ENCODE measurements at places on chromosomes 6 and 20. TPM values are rescaled to one million over a fixed set of nuclear protein-coding genes. Genes with fewer than 3 reads are reported as not detected.

The VNN1 gene
- total RNA-seq = not detected

DNA sequence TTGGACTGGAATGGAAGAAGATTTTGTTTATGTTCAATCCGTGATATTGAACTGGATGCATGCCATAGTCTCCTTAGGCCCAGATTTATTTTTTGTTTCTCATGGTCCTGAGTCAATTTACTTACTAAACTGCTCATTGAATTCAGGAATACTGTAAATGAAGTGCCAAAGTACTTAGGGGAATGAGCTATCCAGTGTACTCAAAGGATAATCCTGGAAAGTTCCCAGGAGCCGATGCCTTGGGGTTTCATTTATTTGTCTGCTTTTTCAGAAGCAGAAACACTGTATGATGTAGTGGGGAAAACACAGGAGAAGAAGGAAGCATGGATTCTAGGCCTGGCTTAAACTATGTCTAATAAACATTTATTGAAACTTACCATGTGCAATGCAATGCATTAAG lies 56.1 kb upstream of the THEMIS start:
- DNase-seq = no peak

The DCDC2 gene
- total RNA-seq = under 0.01 TPM

The SLC2A10 gene
- total RNA-seq = 47.4 TPM

DNA sequence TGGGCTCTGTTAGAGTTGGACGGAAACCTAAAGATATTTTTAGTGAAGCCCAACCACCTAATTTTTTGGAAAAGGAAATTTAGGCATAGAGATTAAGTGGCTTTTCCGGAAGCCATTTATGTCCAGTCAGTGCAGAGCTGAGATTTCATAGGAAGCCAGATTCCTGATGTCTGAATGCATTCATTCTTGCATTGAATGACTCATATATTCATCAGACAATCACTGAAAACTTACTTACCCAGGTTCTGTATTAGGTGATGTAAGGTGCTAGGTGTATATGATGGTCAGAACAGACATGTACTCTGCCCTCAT lies 4.1 kb downstream of the SH3BGRL2 start:
- no peak for DNase-seq

The FAM210B gene
- 89.6 TPM for total RNA-seq

DNA sequence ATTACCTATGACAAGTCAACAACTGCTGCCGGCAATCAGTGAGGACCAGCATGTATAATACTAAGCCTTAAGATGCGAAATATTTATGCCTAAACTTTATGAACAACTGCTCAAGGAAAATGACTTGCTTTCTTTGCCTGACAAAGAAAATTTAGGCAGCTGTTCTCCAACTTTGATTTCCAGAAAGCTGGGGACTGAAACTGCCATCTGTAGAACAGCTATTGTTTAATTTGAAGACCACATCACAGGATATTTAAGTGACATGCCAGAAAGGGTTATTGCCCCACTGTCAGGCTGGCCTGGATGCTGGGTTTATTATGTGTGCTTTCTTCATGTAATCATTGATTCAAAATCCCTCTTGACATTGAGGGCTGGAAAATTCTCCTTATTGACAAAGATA lies 153.9 kb upstream of the ENPP5 start:
- no peak for DNase-seq

DNA sequence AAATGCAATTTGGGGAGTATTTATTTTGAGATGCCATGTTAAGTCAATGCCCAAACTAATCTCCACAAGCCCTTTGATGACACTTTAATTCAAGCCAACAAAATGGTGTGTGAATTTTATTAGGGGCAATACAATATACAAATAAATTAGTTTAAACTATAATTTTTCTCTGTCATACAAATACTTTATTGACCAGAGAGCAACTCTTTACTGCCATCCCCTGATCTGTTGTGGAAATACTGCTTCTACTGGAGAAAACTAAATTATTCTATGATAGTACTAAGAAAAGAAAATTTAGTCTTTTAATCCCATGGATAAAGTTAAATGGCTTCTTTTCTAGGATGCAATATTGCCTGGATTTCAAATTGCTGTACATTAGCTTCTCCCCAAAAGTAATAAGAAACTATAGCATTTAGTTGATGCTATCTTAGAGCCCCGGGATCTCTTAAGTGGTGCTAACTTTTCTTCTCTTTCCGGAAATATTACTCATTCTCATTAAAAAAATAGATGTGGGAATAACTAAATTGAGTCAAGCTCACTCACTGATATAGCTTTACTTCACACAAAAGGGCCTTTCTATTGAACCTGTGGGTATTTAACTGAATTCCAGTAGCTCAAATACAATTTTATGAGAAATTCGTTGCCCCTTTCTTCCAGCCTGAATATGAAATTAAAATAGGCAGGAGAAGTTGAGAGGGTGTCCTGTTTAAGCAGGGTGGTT lies 49.2 kb downstream of the SMPDL3A start:
- DNase-seq = no peak

GRCh38 chr6:117264692-117265409 lies 507 bp upstream of the VGLL2 start:
- DNase-seq = peak; percentile 73

DNA sequence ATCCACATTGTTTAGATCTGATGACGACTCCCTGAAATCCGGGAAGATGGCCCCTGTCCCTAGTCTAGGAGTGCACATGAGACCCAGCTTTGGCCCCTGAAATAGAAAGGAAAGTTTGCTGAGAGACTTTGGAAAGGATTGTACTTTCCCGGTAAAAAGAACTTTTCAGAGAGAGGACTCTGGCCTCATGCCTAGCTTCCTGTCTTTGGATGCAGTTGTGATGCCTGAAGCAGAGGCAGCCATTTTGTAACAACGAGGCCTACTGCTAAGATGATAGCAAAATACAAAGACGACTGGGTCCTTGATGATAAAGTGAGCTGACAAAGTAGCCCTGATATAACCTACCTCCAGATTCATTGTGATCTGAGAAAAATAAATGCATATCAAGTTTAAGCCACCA lies 6.9 kb downstream of the CPNE5 start:
- no peak for DNase-seq

The GCM1 gene
- total RNA-seq = not detected

The NT5E gene
- 280 TPM for total RNA-seq

The OLIG3 gene
- total RNA-seq = not detected

The ZC3H12D gene
- total RNA-seq = under 0.01 TPM

The WDR46 gene
- total RNA-seq = 86.9 TPM

DNA sequence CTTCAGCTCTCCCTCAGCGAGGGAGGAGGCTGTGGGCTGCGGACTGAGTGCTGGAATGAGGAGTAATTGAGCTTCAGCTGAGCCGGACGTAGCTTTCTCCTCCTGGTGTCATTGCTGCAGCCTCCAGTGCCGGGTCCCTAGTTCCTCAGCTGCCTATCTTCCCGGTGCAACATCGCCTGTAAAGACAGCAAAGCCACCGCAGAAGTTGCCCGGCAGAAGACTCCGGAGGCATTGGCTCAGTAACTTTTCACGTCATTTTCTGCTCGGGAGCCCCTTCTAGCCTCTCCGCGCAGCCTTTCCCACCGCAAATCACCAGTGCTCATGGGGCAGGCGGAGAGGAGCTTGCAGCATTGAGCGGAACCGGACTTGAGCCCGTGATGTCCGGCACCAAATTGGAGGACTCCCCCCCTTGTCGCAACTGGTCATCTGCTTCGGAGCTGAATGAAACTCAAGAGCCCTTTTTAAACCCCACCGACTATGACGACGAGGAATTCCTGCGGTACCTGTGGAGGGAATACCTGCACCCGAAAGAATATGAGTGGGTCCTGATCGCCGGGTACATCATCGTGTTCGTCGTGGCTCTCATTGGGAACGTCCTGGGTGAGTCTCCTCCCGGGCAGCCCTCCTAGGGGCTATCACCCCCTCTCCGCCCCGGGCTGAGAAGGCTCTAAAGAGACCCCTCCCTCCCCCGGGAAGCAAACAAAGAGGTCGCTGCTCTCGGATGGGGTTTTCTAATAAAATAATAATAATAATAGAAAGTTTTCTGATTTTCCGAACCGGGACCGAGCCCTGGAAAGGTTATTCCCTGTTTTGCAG lies at the start of gene HCRTR2:
HCRTR2 (plus strand) TSS at position 305 of the 816 bp plus-strand sequence; CDS start at position 378, 73 bp downstream.
- DNase-seq = peak; percentile 52

- no peak for DNase-seq
Observed at GRCh38 chr20:55513954-55514353, 491.4 kb downstream of the CBLN4 start.

- no peak for DNase-seq
Observed at GRCh38 chr6:36643977-36644376, 34.5 kb upstream of the CDKN1A start.

The SLC22A23 gene
- 16.2 TPM for total RNA-seq

The TUBB2B gene
- total RNA-seq = 5.6 TPM

DNA sequence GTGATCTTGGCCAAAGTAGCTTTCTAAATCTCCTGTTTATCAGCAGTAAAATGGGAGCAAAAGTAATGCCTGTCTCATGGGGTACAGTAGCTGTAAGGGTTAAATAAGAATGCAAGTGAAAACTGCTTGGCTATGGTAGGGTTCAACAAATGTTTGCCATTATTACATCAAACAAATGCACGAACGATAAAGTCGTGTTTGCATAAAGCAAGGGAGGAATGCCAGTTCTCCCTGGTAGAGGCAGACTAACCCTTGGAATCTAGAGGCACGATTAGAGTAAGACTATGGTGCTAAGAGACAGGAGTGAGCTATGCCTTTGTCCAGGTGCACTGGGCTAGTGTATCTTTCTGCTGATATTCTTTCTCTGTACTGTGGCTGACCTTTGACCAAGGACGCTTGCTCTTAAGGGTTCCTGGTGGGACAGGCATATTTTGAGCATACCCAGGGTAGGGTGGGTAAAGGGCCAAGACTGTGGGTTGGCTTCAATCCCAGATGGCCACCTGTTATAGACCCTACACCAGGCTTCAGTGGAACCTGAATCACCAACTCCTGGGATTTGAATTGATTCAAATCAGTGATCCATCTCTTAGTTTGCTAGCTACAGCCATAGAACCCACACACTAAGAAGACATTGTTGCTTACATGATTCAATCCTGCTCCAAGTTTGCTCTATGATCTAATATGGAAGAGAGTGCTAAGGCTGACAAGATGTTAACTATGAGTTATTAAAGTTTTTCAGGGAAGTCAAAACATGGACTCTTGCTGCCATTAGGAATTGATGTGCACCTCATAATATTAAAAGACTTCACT lies 139.9 kb downstream of the CCDC170 start:
- no peak for DNase-seq

The IL17A gene
- not detected for total RNA-seq

The B3GAT2 gene
- total RNA-seq = under 0.01 TPM

GRCh38 chr6:3376064-3376463 lies 80.8 kb downstream of the SLC22A23 start:
- DNase-seq = no peak

GRCh38 chr6:33297956-33298772 lies 578 bp downstream of the RGL2 start:
- DNase-seq = peak; percentile 96

DNA sequence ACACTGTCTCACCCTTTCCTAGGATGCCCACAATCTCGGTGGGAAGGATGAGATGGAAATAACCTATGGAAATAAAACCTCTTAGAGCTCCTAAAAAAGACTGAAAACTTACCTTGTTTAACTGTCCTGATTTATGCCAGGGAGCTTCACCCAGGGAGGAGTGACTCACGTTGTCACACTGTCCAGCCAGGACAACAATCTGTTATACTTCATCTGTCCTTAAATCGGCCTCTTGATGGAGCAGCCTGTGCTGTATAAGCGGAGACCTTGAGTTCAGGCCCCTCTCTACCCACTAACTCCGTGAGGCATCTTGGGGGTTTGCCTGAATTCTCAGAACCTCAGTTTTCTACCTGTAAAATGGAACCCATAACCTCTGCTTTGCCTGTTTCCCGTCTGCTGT lies 9.2 kb upstream of the KIAA1755 start:
- no peak for DNase-seq

DNA sequence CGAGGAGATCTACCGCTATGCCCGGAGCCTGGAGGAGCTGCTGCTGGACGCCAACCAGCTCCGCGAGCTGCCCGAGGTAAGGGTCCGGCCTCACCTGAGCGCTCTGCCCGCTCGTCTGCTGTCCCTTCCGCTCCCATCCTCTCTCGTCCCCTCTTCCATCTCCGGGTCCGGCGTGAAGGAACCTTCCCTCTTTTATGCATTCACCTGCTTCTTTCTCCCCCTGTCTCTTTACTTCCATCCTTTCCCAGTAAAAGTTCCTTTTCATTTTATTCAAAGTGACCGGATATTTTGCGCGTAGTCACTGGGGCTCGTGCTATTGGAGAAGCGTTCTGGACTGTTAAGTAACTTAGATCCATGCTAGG lies 516 bp downstream of the LRRC1 start:
- DNase-seq = peak; percentile 73

- DNase-seq = no peak
Observed at GRCh38 chr20:56940466-56940865, 311.4 kb downstream of the TFAP2C start.

GRCh38 chr6:132320007-132320406 lies 81.3 kb downstream of the MOXD1 start:
- DNase-seq = no peak

The MLN gene
- total RNA-seq = not detected

GRCh38 chr20:49612127-49612738 lies 44.3 kb upstream of the PTGIS start:
- DNase-seq = no peak

- DNase-seq = peak; percentile 81
Observed at GRCh38 chr20:62760856-62761758, 35.2 kb upstream of the MRGBP start.

DNA sequence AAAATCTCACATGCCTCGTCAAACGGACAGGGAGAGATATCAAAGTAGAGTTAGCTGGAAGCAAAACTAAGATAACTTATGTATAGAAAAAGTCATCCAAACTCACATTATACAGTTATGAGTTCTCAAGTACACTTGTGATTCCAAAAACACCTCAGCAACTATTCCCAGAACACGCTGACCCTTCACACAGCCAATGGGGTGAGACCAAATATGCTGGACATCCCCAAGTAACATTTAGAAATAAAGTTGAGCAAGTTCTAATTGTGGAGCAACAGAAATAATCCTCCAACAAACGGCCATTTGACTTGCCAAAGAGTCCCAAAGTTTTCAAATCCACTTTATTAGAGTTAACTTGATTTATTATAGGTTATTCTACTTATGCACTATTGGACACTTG lies 52.4 kb downstream of the LY86 start:
- DNase-seq = no peak

The CRISP2 gene
- total RNA-seq = not detected
